Peyer's patch (tissue), 4 donors: ENCODE measurements at places on chromosomes 5 and 9. TPM values are rescaled to one million over a fixed set of nuclear protein-coding genes. Genes with fewer than 3 reads are reported as not detected.

The CARTPT gene
- total RNA-seq: not detected

The HSPA4 gene
- 78.4 TPM for total RNA-seq

The CAPSL gene
- total RNA-seq: not detected

The GPR150 gene
- not detected for total RNA-seq

The RASEF gene
- total RNA-seq: 73.6 TPM

The CDH12 gene
- total RNA-seq: not detected

The TAF11L10 gene
- not detected for total RNA-seq
